ENCODE measurements at places on chromosomes 3 and 15.

GRCh38 chr15:98850961-98851572, 156.5 kb downstream of the PGPEP1L start:
- DNase-seq = peak; percentile 26

GRCh38 chr3:171491361-171491760, 31.2 kb upstream of the TNIK start:
- DNase-seq = no peak

DNA sequence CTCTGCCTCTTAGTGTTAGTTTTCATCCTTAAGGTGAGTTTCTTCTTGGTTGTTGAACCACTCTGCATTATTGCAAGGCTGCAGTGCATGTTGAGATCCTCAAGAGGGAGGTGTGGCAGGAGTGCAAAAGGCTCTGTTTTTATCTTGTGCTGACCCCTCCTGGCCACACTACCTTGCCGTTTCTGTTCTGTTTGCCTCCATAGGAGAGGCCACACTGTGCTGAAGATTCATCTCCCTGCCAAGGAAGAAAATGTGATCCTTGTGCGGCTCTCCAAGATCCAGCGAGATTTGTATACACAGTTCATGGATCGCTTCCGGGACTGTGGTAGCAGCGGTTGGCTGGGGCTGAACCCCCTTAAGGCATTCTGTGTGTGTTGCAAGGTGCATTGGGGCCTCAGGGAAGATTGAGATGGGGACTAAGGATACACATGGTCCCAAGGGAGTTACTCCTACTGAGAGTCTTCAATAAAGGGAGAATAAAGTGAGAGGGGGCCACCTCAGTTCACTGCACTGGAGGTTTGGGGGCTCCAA, 33.0 kb upstream of the TEX264 start:
- no peak for DNase-seq

DNA sequence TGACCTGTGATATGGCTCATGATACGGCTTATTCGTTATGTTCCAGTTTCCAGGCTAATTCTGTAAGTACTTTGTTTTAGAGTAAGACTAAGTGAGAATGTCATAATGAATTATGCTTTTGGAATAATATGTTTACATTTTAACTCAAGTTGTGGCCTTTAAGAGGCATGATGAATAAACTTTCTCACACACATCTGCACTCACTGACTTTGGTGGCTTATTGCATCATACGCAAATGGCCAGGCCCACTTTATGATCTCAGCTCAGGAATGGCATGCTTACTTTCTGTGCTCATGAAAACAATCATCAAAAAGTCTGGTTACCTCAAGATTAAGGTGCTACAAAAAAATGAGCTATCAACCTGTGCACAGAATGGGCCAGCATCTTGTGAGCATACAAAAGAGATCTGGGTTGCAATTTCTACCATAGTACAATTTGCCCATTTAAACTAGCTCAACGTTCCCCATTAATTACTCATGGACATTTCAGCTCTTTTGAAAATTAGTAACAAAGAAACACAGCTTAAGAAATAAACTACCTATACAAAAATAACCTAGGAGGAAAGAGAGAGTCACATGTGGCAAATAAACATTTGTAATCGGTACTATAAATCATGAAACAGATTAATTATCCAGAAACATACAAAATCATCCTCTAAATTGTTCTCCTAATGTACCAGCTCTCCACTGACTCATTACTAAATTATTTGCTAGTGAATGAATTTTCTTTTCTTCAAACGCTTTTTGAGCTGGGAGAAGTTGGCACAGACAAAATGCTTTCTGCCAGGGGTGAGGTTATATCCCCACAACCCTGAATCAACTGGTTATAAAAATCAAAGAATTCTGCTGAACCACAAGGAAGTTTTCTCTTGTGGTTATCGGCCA, 439.0 kb upstream of the ADAMTS9 start:
- DNase-seq = no peak

DNA sequence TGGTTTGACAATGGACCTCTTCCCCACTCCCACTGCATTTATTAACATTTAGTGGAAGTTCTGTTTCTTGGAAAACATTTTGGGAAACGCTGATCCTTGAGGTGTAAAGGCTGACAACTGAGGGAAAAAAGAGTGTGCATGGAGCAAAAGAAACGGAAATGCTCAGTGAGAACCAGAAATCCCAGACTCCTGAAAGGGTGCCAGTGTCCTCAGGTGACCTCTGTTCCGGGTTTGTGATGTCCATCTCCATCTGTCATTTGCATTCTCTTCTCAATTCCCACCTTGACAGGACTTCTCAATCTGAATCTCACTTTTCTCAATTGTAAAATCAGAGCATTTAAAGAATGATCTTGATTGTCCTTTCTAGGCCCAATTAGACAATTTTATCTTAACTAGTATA, 71.1 kb upstream of the FAM3D start:
- DNase-seq = no peak
